Activated B cell treated with CpG ODN at 0.5 μM for 24 hours (primary cell): ENCODE measurements at places on chromosomes 1 and 21. TPM values are rescaled to one million over a fixed set of nuclear protein-coding genes. Genes with fewer than 3 reads are reported as not detected.

Gene RPL22
- 614 and 621 TPM in 2 replicates for total RNA-seq

GRCh38 chr1:176196728-176197127 lies 10.4 kb downstream of the COP1 start:
- peaks cover 10% of the 10 kb centered on the region for H3K36me3 ChIP-seq
- no peak for DNase-seq
- peaks cover 70% of the 10 kb centered on the region for H3K4me1 ChIP-seq
- no peaks in the 10 kb centered on the region for H3K27me3 ChIP-seq

- H3K27ac ChIP-seq, result no peak overlapping the region
- DNase-seq, result no peak
- H3K4me1 ChIP-seq, result peaks cover 22% of the 10 kb centered on the region
- H3K36me3 ChIP-seq, result peaks cover 20% of the 10 kb centered on the region
Observed at GRCh38 chr1:10497109-10497508, 22.4 kb downstream of the PEX14 start.

DNA sequence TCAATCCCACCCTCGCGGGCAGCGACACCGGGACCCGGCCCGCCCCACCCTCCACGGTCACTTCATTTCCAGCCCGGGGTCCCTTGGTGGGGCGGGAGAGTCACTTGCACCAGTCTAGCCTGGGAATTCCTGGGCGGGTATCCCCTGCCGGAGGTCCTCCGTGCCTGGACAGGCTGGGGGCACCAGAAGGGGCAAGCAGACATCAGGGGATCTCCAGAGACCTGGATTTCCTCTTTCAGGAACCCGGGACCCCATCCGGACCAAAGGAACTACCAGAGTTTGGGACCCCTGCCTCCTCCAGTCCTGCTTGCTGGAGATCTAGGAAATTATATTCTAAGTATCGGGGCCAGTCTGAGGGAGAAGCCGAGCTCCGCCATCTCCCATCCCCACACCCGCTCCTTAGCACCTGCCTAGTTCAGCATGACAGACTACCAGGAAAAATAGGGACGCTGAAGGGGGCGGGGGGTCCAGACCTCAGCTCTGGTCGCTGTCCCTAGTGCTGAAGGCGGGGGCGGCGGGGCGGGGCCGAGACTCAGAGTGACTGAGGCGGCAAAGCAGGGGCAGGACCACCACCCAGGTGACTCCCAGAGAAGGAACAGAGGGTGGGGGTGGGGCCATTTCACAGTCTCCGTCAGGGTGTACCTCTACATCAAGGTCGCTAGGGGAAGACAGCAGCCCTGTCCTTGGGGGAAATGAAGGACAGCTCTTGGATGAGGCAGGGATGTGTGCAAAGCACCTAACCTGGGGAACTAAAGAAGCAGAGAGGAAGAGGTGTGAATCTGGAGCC lies 832 bp downstream of the HCN3 start:
- no peaks in the 10 kb centered on the region for H3K27me3 ChIP-seq
- H3K4me1 ChIP-seq, result peaks cover 30% of the 10 kb centered on the region
- H3K27ac ChIP-seq, result no peak overlapping the region
- DNase-seq, result peak; percentile 66

DNA sequence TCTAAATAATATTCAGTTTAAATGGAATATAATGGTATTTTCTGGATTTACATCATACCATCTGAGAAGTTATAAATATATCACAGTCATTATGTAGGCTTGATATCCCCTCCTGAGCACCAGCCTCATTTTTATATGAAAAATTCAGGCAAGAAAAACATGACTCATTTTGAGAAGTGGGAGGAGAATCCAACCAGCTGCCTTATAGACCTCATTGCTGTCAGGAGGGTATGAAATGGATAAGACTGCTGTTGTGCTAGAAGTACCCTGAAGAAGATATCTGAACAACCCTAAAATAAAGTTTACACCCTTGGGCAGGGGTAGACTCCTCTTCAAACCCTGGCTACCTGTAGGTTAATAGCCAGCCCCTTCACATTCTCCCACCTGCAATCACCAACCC lies 8.8 kb downstream of the GIPC2 start:
- H3K4me3 ChIP-seq, result no peak overlapping the region
- peaks cover 7% of the 10 kb centered on the region for H3K27me3 ChIP-seq
- no peak overlapping the region for H3K27ac ChIP-seq
- no peak for DNase-seq

Gene SPRR2A
- total RNA-seq, result not detected in 2 replicates

Gene HOOK1
- total RNA-seq, result 9.9 and 11.5 TPM in 2 replicates

Gene NUP210L
- 0.22 and 0.27 TPM in 2 replicates for total RNA-seq

DNA sequence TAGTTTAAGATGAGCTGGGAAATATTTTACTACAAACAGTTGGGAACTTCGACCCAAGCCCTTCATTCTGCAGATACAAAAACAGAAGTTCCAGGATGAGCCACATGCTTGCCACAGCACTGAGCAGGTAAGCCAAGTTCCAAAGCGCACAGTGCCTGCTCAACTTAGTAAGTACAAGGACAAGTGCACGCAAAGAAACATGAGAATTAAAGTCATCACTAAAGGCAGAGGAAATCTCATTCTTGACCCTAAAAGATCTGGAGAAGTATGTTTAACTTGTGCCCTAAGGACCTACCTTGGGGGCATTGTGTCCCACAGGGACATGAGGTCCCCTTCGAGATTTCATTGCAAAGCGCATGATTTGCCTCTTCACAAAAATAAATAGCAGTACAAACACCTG lies 1.2 kb upstream of the UBAP2L start:
- peaks cover 67% of the 10 kb centered on the region for H3K4me1 ChIP-seq
- H3K27me3 ChIP-seq, result no peaks in the 10 kb centered on the region
- peaks cover 51% of the 10 kb centered on the region for H3K36me3 ChIP-seq
- DNase-seq, result no peak
- peak overlapping the region; percentile 100 for H3K27ac ChIP-seq

GRCh38 chr21:33937931-33938339 lies 22.3 kb upstream of the ATP5PO start:
- DNase-seq, result no peak
- H3K4me3 ChIP-seq, result no peak overlapping the region
- no peak overlapping the region for H3K27ac ChIP-seq

DNA sequence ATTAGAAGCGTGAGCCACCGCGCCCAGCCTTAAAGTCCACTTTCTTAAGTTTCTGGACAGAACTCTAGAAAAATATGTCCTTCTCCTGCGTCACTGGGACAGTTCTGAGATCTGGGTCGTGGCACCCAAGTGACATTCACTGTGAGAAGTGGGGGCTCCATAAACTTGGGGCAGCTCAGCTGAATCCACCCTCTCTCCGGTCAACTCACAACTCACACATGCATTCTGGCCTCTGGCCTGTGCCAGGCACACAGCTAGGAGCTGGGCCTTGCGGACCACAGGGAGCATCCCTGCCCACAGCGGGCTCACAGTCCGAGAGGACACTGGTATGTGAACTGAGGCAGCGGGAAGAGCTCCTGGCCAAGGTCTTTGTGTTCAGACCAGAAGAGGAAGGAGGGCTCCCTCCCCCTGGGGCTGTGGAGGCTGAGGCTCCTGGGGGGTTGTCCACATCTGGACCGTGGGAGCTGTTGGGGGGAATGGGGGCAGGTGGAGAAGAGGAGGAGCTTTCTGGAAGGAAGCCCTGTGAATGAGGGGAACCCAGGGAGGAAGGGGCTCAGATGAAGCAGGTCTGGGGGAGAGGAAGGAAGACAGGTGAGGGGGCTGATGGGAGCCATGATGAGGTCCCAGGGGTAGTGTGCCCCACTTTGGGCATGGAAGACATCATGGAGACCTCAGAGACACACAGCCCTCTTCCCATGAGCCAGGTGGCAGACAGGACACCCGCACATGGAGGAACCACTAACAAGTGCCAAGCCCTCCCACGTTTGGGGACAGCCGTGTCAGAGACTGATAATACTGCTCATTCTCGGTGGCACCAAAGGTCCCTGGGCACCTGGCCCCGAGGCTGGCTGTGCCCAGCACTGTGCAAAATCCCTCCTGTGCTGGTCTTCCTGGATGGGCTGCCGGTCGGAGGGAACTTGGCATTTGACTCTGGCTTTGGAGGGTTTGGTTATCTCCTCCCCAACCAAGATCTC lies 191.0 kb upstream of the VAMP3 start:
- H3K4me3 ChIP-seq, result no peak overlapping the region
- no peak for DNase-seq
- no peaks in the 10 kb centered on the region for H3K36me3 ChIP-seq
- H3K4me1 ChIP-seq, result no peaks in the 10 kb centered on the region
- no peaks in the 10 kb centered on the region for H3K27me3 ChIP-seq
- no peak overlapping the region for H3K27ac ChIP-seq

Gene S100B
- not detected in 2 replicates for total RNA-seq

DNA sequence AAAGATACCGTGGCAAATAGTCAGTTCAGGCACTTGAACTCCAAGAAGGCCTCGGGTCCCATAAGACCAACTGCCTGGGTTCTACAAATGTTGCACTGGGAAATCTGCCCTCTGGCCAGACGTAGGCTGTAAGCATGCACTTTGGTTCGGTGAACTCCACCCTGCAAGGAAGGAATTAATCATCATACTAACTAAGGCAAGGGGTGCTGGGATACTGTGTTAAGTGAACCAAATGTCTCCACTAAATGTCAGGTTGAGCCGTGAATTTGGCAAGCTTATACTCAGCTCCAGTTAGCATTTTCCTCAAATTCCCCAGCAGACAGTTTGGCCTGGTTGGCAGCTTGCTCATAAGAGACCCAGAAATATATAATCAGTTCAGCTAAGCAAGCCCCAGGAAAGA lies 385.9 kb downstream of the GPATCH2 start:
- no peaks in the 10 kb centered on the region for H3K4me1 ChIP-seq
- H3K4me3 ChIP-seq, result no peak overlapping the region
- DNase-seq, result no peak
- H3K27me3 ChIP-seq, result no peaks in the 10 kb centered on the region
- no peaks in the 10 kb centered on the region for H3K36me3 ChIP-seq
- H3K27ac ChIP-seq, result no peak overlapping the region

DNA sequence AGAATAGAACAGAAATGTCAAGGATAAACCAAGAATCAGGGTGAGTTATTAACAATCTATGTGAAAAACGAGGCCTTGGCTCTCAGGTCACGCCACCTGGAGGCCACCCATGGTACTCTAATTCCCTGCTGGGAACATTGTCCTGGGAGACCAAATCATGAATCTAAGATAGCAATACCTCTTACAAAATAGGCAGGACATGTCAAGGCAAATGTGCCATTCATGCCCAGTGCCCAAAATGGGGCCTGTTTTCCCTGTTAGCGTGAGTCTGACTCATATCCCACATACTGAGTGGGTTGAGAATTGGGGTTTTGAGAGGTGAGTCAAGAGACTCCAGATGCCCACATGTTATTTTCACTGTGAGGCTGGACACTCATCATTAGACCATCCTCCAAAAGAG lies 380.8 kb downstream of the HHIPL2 start:
- DNase-seq, result no peak
- H3K36me3 ChIP-seq, result no peaks in the 10 kb centered on the region
- no peaks in the 10 kb centered on the region for H3K4me1 ChIP-seq
- H3K27me3 ChIP-seq, result no peaks in the 10 kb centered on the region
- no peak overlapping the region for H3K27ac ChIP-seq
- H3K4me3 ChIP-seq, result no peak overlapping the region

DNA sequence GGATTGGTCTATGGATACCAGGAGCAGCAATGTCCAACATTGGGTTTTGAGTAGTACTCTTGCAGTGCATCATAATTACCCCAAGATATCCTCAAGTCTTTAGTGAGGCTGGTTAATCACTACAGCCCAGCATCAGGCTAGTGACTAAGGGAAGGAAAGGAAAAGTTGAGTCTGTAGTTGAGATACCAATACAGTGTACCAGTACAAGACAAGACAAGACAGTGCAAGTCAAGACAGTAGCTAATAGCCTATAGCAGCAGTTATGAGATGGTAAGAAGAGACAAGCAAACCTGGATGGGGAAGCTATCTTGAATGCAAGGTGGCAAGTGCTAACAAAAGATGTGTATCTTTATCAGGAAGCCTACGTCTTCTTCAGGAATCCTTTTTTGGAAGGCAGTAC lies 13.3 kb upstream of the GNG12 start:
- peaks cover 15% of the 10 kb centered on the region for H3K27me3 ChIP-seq
- no peaks in the 10 kb centered on the region for H3K36me3 ChIP-seq
- DNase-seq, result no peak
- H3K4me3 ChIP-seq, result no peak overlapping the region
- H3K4me1 ChIP-seq, result no peaks in the 10 kb centered on the region

DNA sequence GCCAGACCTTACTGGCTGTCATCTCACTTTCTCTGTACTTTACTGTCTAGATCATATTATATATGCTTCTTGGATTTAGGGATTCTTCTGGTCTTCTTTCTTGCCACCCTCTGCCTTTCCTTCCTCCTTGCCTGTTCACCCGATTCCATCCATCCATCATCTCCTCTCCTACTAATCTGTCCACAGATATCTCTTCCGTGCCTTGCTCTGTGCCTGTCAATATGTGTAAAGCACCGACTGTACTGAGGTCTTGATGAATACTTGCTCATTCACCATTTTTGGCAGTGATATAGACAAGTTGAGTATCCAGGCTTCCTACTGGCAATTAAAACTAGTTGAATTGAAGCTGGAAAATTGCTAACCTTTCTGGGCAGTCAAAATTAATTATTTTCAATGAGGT lies 8.1 kb downstream of the FMN2 start:
- H3K27ac ChIP-seq, result no peak overlapping the region
- peaks cover 7% of the 10 kb centered on the region for H3K27me3 ChIP-seq
- no peaks in the 10 kb centered on the region for H3K4me1 ChIP-seq
- no peak for DNase-seq
- H3K36me3 ChIP-seq, result no peaks in the 10 kb centered on the region

DNA sequence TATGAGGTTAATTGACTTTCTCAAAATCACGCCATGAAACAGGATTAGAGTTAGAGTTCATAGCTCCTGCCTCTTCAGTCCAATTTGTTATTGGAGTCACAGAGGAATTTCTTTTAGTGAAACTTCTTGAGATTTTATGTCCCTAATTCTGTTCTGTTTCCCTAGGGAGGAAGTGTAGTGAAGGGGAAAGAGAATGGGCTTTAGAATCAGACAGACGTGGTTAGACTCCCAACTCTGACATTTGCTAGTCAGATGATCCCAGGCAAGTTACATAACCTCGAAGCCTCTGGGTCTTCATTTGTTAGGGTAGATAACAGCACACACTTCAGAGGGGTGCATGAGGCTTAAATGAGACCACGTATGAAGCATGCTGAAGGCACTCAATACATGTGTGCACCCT lies 83.9 kb downstream of the ASTN1 start:
- no peak for DNase-seq
- no peak overlapping the region for H3K4me3 ChIP-seq
- H3K27ac ChIP-seq, result no peak overlapping the region
- H3K36me3 ChIP-seq, result no peaks in the 10 kb centered on the region

Gene PLA2G2A
- total RNA-seq, result not detected in 2 replicates

DNA sequence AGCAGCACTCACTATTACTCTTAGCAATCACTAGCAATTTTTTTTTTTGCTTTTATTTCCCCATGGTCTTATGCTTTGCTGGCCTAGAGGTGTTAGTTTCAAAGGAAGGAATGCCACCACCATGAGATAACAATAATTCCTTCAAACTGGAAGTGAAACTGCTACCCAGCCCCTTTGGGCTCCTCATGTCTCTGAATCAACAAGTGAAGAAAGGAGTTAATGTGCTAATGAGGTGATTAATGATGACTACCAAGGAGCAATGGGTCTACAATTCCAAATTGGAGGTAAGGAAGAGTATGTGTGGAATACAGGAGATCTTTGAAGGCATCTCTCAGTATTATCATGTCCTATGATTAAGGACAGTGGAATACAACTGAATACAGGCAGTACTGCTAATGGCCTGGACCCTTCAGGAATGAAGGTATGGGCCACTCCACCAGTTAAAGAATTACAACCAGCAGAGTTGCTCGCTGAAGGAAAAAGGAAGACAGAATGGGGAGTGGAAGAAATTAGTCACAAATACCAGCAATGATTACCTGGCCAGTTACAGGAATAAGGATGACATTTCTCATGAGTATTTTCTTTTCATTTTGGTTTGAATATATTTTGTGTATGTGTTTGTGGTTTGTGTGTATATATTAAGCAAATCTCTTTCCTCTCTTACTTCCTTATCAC lies 652.9 kb downstream of the ADGRL2 start:
- H3K27ac ChIP-seq, result no peak overlapping the region
- H3K4me1 ChIP-seq, result no peaks in the 10 kb centered on the region
- no peak for DNase-seq
- no peaks in the 10 kb centered on the region for H3K36me3 ChIP-seq
- H3K4me3 ChIP-seq, result no peak overlapping the region
